GM20000 (cell line): ENCODE measurements at places on chromosomes 12 and 14.

GRCh38 chr14:78107166-78107565 lies 63.0 kb upstream of the NRXN3 start:
- DNase-seq = no peak

DNA sequence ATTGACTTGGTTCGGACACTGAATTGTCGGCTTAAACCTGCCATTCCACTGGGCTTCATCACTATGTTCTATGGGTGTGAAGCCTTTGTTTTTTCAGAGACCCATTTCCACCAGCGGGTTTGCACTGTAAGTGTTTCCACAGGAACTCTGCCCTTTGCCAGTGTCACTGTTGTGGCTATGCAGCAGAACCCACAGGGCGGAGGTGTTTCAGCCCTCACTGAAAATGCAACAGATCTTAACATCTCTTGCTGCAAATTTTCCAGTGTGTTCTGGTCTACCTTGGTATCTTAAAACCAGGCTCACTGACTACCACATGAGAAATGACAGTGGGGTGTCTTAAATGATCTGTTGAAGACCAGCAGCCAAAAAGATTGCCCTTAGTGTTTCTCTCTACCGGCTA lies 21.1 kb downstream of the PRKCH start:
- DNase-seq = no peak

DNA sequence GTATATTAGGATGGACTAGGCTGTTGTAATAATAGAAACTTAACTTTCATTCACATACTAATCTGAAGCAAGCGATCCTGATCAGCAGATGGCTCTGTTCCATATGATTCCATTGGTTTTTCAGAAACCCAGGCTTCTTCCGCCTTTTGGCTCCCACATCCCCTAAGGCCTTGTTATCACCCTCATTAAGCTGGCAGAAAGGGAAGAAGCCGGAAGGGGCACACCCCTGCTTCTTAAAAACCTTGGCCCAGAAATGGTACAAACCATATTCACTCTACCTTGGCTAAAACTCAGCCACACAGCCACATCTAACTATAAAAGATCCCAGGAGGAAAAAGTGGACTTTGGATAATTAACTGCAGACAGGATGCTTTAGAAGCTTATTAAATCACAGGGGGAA lies 329.2 kb downstream of the PCNX1 start:
- no peak for DNase-seq

DNA sequence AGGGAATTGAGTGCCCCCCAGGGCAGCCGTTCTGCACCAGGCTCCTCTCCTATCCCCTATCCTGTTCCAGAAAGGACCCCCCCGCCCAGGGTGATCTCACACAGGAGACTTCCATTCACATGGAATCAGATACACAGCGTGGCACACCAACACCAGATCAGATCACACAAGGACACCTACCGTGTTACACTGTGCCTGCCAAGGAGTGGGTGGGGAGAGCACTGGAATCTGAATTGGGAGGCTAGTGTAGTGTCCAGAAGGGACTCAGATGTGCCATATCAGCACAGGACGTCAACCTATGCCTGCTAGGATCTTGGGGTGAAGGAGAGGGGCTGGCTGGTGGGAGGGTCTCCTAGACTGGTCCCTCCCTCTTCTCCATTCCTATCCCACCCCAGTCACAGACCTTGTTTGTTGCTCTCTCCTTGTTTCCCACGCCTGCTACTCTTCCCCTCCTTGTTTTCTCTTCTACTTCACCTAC lies 2.3 kb downstream of the PTMS start:
- no peak for DNase-seq

DNA sequence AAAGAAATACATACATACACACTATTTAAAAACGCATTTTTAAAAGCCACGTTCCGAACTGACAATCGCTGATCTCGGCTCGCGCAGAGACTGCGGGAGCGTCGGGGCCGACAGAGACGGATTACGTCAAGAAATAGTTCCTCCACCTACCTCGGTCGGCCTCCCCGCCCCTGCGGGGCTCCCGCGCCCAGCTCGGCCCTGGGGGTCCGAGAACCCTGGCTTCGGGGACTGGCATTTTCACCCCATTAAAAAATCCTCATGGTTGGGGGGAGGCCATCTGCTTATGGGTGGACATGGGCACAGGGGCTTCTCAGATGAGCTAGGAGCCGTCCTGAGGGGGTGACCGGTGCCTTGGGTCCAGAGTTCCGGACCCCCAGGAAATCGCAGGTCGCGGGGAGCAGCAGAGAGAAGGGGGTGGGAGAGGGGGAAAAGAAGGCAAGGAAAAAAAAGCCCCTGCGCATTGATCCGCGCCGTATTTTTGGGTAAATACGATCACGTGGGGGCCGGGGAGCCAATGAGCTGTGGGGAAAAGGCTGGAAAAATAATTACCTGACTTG lies 324 bp upstream of the HOXC9 start:
- DNase-seq = no peak

DNA sequence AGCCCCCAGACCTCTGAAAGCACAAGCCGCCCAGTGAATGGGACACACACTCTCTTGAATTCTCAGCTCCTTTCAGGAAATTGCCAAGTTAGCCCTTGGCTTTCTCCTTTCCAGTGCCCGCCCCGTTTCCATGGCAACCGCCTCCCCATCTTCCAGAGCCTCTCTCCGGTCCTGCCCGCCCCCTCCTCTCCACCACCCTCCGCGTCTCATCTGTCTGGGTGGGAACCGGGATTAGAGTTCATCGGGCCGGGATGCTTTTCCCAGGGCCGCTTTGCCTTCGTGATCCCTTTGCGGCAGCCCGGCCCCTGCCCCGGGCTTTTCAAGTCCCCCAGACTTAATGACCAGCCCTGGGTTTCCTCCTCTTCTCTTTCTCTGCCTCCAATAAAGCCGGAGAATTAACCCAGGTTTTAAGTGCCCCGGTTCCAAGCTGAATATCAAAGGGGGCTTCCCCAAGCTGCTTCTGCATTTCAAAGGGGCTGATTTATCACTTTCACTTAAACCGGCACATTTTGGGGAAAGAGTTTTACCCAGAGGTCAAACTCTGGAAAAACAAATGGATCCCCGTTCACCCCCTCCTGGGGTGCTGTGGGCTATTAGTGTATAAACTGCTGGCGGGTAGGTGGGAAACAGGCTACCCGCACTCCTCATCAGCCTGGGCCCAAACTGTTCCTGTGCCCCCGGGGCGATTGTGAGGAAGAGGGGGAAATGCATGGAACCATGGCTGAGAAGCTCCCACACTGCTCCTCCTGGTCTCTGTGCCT lies 101.7 kb downstream of the ZFP36L1 start:
- no peak for DNase-seq

DNA sequence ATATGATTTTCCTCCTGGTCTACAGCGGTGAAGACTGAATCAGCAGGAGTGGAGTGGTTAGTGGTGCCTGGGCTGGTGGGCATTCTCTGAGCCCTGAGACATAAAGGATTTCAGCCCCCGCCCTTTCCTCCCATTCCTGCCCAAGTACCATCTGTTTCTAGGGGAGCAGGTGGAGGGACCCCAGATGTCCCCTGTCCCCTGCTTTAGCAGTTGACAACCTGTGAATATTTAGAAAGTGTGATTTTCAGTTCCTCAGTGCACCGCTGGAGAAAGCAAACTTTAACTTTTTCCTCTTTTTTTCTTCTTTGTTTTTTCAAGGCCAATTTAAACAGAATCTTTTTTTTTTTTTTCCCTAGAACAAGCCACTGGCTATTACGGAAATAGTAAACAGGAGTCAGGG lies 163.8 kb upstream of the MYL2 start:
- DNase-seq = no peak

GRCh38 chr12:121712190-121712460 lies 427 bp upstream of the TMEM120B start:
- DNase-seq = peak; percentile 47

- DNase-seq = no peak
Observed at GRCh38 chr12:54384591-54385041, at the start of gene ZNF385A. Gene ZNF385A, minus strand, starts transcription at chr12:54384733. Its CDS starts 219 bp downstream, at chr12:54384514.

GRCh38 chr12:28086521-28087155 lies 103.6 kb upstream of the CCDC91 start:
- no peak for DNase-seq

DNA sequence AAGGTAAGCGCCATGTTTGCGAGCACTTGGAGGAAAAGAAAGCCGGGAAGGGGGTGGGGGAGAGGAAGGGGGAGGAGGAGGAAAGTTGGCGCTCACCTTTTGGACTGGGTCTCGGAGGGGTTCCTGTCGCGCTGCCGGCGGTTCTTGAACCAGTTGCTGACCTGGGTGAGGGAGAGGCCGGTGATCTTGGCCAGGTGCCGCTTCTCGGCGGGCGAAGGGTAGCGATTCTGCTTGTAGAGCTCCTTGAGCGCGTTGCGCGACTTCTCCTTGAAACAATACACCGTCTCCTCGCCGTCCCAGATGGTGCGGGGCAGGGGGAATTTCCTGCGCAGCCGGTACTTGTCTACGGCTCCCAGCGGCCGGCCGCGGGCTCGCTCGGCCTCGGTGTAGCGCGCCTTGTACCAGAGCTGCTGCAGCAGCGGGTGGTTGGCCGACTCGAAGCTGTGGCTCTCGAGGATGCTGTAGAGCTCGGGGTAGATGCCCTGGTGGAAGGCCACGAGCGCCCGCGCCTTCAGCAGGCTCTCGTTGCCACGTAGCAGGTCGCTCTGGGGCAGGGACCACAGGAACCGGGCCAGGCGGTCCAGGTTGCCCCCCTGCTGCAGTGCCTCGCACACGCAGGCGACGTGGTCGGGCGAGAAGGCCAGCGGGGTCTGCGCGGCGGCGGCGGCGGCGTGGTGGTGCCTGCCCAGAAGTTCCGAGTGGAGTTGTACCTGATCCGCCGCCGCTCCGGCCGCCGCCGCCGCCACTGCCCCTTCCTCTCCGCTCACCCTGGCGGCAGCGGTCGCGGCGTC lies 840 bp downstream of the SIX4 start:
- DNase-seq = peak; percentile 68

- peak; percentile 34 for DNase-seq
Observed at GRCh38 chr14:41607304-41607775, 664 bp downstream of the LRFN5 start.

DNA sequence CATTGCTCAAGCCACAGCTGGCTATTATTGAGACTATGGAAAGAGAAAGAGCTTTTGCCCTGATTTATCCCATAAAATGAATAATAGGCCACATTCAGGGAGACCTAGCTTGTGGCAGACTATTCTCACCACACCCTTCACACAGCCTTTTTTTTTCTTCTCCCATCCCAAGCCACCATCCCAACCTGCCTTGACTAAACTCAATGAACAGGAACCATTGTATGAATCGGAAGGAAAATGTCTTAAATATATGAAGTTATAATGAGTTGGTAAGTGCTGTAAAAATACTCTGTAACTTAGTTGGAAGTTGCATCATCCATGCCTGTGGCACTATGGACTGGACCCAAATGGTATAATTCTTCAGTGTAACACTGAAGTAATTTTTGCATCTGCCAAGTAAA lies 338.4 kb downstream of the RAD51B start:
- DNase-seq = no peak

GRCh38 chr12:64780531-64781279 lies 21.5 kb upstream of the GNS start:
- DNase-seq = peak; percentile 64

- no peak for DNase-seq
Observed at GRCh38 chr12:56271031-56271430, 4.3 kb downstream of the COQ10A start.
